ENCODE measurements at places on chromosomes 4 and X.

- no peak for DNase-seq
These were observed 35.7 kb downstream of the PRKG2 start for GRCh38 chr4:81179326-81179725.

DNA sequence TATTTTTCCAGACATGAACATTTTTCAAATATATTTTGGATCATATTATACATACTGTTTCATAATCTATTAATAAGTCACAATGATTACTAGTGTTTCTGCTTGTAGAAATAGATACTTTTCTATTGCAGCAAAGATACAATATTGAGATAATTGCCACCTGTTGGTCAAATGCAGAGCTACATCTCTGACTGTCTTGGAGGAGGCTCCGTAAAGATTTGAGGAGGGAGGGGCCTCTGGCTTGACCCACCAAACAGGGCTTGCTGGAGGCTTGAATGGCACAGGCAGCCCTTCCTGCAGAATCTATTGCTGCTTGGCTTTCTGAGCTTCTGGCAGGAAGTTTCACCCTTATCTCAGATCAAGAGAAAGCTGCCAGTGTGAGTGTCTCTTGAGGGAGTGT lies 99.3 kb upstream of the ARMCX2 start:
- DNase-seq: peak; percentile 0

- no peak for DNase-seq
These were observed 71.9 kb downstream of the RBM47 start for GRCh38 chr4:40557736-40558135.

DNA sequence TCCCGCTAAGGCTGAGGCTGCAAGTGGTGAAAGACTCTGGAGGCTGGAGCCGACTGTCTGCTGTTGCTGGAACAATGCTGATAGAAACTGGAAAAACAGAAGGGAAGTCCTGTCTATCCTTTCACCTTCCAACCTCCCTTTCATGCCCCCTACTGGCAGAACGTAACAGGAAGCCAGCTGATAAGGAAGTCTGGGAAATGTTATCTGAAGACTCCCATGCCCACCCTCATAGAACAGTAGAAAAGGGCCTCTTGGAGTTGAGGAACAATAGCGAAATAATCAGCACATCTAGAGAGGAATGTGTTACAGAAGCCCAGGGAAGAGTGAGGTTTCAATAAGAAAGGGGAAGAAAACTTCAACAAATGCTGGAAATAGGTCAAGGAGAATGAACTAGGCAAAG lies 117.1 kb upstream of the DKK2 start:
- DNase-seq: no peak

DNA sequence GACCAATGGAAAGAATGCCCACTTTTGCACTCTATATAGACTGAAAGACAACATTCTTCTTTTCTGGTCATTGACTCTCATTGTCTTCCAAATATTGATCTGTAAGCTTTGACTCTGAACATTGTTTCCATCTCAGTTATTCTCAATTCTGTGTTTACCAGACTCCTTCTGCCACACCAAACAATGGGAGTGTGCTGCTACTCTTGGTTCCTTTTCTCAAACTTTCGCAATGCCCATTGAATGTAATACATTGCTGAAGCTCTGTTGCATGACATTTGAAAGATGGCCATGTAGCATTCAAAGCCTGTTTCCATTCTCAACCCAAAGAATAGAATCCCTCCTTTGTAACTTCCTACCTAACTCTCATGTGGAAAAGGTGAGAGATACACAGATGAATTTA lies 136.2 kb downstream of the BTC start:
- no peak for DNase-seq

DNA sequence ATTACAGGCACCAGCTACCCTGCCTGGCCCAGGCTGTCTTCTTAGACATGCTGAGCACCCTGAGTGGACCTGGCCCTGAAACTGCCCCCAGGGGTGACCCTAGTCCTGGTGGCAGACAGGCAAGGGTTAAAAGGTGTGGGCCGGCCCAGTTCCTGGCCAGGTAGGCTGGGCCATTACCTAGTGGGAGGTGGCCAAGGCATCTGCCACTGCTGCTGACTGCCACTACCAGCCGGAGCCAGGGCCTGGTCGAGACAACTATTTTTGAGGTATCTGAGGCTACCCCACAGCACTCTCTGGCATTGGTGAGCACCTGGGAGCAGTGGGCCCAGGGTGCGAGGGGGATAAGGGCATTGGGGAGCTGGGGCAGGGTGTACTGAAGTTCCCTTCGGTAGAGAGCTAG lies at the start of gene CCDC120:
Gene CCDC120, plus strand, starts transcription at position 206 of the 400 bp plus-strand sequence. CDS start 3,043 bp downstream, outside the sequence.
- DNase-seq: no peak

- no peak for DNase-seq
These were observed 54.0 kb downstream of the ING2 start for GRCh38 chr4:183558873-183559272.

DNA sequence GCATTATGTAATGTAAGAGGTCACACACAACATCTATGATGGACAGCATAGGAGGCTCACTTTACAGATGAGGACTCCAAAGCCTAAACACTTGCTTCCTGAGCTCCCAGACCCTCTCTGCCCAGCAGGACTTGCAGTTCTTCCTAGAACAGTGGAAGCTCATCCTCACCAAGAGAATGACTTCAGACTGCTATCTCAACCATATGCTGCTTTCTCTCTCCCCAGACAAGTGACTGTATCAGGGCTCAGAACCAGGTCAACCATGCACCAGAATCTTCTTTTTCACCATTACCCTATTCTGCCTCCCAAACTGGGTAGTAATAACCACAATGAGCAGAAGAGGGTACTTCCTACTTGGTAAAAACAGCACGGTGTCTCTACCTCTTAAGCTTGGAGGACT lies 12.2 kb downstream of the RNF150 start:
- no peak for DNase-seq

GRCh38 chr4:1230971-1231636 lies 17.8 kb downstream of the CTBP1 start:
- DNase-seq: no peak

- no peak for DNase-seq
These were observed 3.9 kb downstream of the RNF128 start for GRCh38 chrX:106730401-106730800.

DNA sequence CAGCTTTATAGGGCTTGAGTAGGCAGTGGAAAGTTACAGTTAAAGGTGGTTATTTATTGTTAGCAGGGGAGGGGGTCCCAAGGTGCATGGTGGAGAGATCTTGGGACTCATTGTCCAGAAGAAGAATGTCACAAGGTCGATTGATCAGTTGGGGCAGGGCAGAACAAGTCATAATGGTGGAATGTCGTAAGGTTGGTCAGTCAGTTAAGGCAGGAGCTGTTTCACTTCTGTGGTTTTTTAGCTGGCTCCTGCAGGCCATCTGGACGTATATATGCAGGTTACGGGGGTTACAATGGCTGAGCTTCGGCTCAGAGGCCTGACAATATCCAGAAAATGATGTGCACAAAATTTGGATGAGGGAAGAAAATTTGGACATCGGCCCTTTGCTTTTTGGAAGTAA lies 7.1 kb downstream of the OFD1 start:
- DNase-seq: no peak

DNA sequence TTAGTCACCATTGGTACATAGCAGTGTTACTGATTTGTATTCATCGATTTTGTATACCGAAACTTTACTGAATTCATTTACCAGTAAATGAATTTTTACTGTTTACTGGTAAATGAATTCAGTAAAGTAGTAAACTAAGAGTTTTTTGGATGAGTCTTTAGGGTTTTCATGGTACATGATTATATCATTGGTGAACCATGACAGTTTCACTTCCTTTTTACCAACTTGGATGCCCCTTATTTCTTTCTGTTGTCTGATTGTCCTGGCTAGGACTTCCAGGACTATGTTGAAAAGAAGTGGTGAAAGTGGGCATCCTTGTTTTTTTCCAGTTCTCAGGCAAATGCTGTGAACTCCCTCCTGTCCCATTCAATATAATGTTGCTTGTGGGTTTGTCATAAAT lies 494.9 kb downstream of the GALNTL6 start:
- no peak for DNase-seq

GRCh38 chr4:47837908-47838294 lies at the start of gene CORIN:
CORIN (minus strand) TSS chr4:47838067; CDS start chr4:47837949, 118 bp downstream.
- DNase-seq: no peak

DNA sequence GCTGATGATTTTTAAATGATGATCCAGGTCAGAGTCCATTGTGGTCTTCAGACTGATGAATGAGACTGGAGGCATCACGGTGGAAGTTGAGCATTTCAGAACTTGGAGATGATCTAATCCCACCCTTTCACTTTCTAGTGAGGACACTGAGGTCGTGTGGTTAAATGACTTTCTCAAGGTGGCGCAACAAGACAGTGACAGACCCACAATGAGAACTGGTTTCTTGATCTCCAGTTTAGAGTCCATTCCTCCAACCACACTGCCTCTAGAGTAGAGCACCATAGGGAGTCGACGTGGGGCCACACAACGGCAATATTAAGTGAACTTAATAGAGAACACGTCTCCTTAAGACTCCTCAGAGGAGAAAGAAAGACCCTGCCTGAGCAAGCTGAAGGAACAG lies 381.0 kb downstream of the UNC5C start:
- no peak for DNase-seq

DNA sequence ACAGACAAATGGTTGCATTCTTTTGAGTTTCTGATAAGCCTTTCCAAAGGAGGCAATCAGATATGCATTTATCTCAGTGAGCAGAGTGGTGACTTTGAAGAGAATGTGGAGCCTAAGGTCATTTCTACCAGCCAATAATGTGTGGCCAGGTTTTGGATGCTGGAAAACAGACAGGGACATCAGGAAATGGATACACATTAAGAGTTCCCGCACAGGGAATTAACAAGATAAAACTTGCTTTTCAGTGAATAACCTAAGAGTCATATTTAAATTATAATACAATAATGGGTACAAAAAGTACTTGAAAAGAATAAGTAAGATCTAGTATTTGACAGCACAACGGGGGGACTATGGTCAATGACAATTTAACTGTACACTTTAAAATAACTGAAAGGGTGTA lies 492.3 kb upstream of the FAM241A start:
- no peak for DNase-seq

DNA sequence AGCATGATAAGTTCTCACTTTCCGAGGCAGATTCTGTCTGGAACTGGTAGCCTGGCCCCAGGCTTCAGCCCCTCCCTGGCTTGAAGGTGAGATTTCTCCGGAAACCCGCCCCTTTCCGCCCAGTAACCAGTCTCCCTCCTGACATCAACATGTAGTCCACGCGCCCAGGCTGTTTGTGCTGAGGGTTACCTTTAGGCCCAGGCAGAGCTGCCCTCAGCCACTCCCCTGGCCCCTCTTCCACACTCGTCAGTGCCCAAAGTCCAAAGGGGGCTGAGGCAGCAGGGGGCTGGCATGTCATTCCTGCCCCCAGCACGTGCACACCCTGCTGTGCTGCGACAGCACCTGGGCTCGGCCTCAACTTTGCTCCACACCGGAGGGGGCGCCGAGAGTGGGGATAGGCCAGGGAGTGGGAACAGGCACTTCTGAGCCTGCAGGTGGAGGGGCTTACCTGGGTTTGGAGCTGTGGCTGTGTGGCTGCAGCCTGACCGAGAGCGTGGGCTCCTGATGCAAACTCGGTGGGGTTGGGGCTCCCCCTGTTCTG lies 69.5 kb upstream of the ANK2 start:
- DNase-seq: no peak

GRCh38 chr4:145755802-145756201 lies 75.9 kb downstream of the C4orf51 start:
- no peak for DNase-seq

DNA sequence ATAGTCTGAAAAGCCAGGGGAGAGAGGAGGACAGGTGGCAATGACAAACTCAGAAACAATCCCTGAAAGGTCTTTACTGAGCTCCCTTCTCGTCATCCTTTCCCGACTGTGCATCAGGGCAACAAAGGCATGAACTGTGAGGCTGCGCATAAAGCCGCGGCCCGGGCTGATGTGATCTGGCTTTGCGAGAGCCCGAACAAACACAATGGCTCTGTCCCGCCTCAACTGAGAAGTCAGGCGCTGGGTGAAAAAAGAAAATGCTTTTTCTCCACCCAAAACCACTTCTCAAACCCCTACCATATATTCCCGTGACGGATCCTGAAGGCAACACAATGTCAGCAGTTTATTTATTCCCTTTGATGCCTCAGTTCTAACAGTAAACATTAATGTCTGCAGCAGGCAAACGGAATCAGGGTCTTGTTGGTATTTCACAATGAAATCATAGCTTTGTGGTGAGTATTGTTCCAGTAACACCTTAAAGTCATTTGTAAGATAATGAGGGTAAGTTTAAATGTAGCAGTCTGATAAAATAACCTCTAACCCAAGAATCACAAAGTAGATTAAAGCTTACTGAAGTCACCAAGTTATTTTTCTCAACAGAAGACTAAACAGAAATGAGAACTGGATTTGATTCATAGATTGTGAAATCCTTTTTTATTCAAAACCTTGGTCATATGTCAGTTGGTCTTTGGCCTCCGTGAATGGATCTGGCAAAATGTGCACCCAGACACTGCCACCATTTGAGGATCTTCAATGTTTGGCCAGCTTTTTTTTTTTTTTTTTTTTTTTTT lies 67.4 kb downstream of the APBB2 start:
- peak; percentile 63 for DNase-seq

Data from caudate nucleus (tissue), 63 donors.